ENCODE measurements at places on chromosomes 4 and X.

DNA sequence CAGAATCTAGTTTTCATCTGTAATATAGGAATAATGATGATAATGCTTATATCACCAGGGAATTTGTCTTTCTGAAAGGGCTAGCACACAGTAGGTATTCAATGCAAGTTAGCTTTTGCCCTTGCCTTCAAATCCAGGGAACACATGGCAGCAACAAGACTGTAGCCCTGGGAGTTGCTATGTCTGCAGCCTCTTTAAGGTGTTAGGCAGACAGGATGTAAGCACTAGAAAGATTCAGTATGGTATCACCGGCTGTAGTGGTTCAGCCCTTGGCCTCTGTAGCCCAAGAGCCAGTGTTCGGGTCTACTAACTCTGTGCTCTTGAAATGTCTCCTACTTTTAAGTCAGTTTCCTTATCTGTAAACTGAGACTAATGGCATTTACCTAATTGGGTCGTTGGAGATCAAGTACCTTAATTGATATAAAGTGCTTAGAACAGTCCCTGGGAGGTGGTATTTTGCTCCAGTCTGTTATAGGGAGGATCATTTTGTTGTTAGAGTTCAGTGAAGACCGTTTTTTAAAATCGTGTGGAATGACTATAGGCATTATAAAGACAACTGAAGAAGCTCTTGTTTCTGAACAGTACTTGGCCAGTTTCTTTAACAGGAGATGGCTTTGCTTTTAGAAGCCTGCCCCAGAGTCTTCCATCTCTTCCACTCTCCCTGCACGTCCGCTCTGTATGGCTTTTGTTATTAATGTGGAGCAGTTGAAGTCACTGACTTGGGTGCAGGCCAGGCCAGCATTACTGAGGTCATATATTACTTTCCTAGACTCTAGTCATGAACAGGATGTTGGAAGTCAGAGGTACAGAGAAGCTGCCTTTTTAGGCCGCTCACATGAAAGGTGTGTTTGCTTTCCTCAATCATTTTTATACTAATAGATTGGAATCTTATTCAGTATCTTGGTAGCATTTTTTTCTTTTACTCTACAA lies 44.8 kb downstream of the GAB1 start:
- DNase-seq = no peak

DNA sequence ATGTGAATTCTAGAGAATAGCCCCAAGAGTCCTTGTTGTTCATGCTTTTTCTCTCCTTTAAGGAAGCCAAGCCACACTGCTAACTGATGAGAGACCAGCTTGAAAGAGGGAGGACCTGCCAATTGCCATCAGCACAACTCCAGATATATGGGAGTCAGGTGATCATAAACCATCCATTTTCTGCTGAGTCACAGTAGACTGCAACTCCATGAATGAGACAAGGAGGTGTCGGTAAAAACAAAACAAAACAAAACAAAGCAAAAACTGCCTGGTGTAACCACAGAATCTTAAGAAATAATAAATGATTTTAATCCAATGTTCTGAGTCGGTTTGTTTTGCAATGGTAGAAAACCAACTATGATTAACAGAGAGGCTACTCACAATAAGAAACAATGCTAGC lies 837.3 kb downstream of the PCDH7 start:
- DNase-seq = no peak

DNA sequence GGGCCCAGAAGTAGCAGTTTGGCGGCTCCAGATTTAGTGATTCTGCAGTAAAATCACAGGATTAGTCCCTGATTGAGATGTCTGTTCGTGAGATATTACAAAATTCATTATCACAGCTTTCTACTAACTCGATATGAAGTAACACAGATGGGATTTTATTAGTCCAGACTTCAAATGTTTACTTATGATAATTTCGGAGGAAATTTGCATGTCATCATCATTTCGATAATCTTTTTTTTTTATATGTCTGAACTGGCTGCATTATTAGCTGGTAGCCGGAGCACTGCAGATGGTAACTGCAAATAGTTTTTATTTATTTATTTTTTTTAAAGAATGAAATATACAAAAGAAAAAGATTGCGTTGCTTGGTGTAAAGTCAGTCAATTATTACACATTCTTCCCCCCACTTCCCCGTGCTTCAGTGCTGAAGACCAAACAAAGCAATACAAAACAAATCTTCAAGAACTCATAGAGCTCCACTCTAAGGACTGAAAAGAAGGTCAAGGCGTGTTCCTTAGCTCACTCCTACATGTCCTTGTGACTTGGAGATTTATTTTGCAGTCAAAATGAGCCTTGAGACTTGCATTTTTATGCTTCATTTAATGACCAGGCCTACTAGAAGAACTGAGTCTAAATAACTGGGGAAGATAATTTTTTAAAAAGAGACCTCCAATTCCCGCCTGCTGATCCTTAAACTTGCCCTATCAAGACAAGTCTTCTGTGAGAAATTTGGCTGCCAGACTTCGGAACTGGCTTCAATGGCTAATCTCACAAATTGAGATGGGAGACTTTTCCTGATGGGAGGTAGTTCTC lies 11.7 kb upstream of the PITX2 start:
- DNase-seq = no peak

DNA sequence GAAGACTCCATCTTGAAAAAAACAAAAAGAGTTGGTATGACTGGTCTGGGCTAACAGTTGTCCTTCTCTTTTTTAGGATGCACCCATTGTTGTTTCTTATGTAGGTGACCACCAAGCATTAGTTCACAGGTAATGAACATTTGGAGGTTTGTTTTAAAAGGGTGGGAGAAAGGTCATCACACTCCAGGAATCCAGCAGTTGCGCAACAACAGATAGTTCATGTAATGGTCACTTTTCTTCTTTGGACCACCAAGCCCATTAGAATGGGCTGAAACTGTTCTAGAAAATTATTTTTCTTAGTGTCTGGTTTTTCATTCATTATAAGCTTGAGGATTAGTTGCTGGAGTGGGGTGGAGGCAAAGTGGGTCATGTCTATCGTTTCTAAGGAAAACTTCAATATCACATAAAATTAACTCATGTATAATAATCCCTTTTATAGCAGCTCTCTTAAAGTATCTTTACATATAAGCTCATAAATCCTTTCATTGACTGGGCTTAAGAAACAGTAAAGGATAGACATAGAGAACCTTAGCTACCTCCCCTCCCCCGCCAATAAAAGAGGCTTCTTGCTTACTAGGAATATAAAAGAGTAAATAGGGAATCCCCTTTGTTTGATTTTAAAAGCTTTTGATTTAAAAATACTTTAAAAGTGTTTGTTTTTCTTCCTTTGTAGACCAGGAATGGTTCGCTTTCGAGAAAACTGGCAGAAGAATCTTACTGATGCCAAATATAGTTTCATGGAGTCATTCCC lies 23.5 kb downstream of the NKAP start:
- no peak for DNase-seq

Data from activated T-cell treated with anti-CD3 and anti-CD28 coated beads, Interleukin-2, amount 50 U/mL, for 4 hours (primary cell).